Kidney capillary endothelial cell (primary cell): ENCODE measurements at places on chromosomes 4 and X.

- peak; percentile 57 for DNase-seq
Measured at GRCh38 chr4:121822796-121823504, 733 bp downstream of the CCNA2 start.

GRCh38 chr4:152896811-152897210, 39.3 kb upstream of the FHDC1 start:
- DNase-seq = no peak

GRCh38 chr4:27463816-27464215, 603.2 kb downstream of the STIM2 start:
- no peak for DNase-seq

- DNase-seq = no peak
Measured at GRCh38 chrX:111411983-111412382, at the start of gene DCX. Gene DCX (minus strand): TSS chrX:111412192. CDS start chrX:111410398, 1,794 bp downstream.

DNA sequence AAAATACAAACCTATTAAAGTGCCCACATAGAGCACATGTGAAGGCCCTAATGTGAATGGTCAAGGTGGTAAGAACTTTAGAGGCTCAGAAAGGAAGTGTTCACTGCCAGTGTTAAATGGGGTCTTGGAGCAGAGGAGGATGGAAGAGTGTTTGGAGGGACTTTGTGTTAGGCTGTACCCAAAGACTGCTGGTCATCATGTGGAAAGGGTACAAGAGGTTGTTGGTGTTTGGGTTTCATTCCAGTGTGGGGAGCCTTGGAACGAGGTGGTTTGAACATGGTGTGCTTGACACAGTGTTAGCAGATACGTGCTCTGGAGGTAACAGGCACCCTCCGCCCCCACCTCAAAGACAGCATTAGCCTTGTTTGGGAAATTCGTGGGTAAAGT, 73.1 kb downstream of the RAPGEF2 start:
- no peak for DNase-seq

- no peak for DNase-seq
Measured at GRCh38 chr4:99950913-99951254, 809 bp upstream of the H2AZ1 start.

DNA sequence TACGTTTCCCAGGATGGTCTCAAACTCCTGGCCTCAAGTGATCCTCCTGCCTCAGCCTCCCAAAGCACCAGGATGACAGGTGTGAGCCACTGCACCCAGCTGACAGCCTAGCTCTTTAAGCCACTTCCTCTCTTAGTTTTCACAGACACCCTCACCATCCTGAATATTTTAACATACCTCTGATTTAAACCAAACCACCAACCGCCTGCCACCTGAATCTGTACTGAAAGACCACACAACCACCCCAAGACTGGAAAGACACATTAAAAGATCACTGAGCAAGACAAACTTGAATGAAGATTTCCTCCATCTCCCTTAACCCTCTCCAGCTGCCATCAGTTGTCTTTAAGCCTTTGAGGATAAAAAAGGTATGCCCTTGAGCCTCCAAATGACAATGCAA, 110.6 kb downstream of the SH3KBP1 start:
- no peak for DNase-seq

- peak; percentile 88 for DNase-seq
Measured at GRCh38 chr4:139988863-139989765, 164.9 kb downstream of the MAML3 start.

DNA sequence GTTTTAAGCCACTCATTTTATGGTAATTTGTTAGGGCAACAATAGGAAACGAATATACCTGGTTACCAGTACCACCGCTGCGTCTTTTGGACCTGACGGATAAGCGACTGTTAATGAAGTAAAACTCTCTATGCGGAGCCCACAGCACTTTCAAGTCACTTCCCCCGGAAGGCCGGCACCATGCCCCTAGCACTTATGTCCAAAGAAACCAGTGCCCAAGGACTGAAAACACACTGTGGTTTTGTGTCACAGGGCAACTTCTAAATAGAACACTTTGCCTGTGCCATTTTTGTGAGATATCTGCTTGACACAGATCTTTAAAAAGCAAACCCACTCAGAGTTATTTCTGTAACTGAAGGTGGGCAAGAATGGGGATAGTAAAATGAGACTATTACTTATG, 22.7 kb downstream of the SH3KBP1 start:
- no peak for DNase-seq

- peak; percentile 73 for DNase-seq
Measured at GRCh38 chr4:82833696-82834313, 35.2 kb upstream of the SCD5 start.

DNA sequence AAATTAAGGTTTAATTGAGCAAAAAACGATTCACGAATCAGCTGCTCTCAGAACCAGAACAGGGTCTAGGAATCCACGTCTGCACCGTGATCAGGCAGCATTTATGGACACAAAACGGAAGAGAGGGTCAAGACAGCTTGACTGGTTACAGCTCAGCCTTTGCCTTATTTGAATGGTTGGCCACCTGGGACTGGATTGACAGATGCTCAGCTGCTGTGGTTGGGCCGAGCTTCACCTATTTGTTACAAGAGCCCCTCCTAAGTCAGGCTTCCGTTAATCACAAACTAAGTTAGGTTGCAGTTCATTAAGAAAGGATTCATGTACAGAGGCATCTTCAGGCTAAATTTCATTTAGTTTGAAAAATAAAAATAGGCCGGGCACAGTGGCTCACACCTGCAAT, 50.6 kb upstream of the MAN2B2 start:
- no peak for DNase-seq

GRCh38 chr4:52914051-52914605, 52.0 kb downstream of the RASL11B start:
- DNase-seq = no peak

GRCh38 chr4:10093801-10094552, 22.6 kb downstream of the WDR1 start:
- peak; percentile 68 for DNase-seq

- DNase-seq = no peak
Measured at GRCh38 chrX:1536712-1537030, 314 bp downstream of the P2RY8 start.

- no peak for DNase-seq
Measured at GRCh38 chrX:40933132-40933705, 152.0 kb upstream of the USP9X start.

- DNase-seq = peak; percentile 55
Measured at GRCh38 chr4:77044461-77045150, 31.2 kb downstream of the CCNI start.

DNA sequence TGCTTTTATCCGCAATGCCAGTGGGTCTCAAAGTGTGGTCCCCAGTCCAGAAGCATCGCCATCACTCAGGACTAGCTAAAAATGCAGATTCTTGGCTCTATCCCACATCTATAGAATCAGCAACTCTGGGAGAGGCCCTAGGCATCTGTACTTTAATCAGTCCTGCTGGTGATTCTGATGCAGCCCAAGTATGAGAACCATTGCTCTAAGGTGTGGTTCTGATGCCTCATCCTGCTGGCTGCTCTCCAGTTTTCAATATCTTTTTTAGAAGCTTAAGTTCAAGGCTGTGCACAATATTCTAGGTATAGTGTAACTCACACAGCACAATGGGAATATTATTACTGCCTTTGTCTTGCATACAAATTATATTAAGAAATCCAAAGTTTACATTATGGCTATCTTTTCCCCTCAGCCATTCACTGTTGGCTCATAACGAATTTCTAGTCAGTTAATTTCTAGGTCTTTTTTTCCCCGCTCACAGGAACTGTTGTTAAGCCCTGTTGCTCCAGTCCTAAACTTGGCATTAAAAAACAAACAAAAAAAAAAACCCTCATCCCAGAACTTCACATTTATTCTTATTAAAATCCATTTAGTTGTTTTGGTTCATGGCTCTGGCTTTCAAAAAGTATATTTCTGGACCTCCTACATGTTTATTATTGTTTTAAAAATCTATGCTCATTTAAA, 109.1 kb downstream of the PHEX start:
- DNase-seq = no peak

GRCh38 chr4:109302361-109303139, at the start of gene COL25A1:
Gene COL25A1 (minus strand): TSS chr4:109302658.
- peak; percentile 50 for DNase-seq

DNA sequence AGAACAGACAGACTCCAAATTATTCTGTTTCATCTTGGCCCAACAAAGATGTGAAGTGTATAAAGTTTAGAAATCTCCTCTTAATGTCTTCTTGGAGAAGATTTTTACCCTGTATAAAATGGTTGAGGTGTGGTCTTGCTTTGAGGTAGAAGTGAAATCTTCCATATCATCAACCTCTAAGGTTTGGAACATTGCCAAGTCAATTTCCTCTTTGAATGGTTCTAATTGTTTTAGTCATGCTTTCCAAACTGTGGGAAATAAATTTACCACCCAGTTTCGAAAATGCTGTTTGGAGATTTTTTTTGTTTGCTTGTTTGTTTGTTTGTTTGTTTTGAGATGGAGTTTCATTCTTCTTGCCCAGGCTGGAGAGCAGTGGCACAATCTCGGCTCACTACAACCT, 174.1 kb upstream of the ADAMTS3 start:
- DNase-seq = no peak
